ENCODE measurements at places on chromosomes 3 and 15.

DNA sequence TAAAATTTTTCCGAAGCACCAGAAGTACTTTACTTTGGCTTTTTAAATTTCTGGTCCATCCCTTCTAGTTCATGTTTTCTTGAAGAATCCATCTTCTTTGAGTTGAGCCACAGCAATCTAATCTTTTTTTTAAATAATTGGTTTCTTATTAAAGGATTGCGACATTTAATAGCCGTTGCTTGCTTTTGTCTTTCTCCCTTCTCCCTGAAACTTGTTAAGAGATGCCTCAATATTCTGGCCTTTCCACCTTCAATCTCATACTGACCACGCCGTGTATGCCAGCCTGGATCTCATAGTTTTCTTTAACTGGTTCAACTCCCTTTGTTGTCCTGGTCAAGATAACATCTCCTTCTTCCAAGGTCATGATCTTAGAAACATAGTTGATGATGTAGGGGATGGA, 18.4 kb upstream of the RPLP1 start:
- no peak for DNase-seq

DNA sequence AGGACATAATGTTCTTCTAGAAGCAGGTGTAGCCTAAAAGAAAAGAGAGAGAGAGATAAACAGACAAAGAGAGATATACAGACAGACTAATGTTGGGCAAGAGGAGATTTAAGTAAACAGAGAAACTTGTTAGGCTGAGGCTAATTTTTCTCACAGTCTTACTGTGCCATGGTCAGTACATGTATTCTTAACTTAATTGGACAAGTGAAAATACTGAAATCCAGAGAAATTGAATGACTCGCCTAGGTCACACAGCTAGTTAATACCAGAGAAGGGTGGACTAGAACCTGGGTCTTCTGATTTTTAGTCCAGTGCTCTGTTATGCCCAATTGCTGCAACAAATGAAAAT, 6.7 kb upstream of the ZNF609 start:
- DNase-seq, result no peak

GRCh38 chr3:82229397-82229796, 468.0 kb upstream of the GBE1 start:
- no peak for DNase-seq

DNA sequence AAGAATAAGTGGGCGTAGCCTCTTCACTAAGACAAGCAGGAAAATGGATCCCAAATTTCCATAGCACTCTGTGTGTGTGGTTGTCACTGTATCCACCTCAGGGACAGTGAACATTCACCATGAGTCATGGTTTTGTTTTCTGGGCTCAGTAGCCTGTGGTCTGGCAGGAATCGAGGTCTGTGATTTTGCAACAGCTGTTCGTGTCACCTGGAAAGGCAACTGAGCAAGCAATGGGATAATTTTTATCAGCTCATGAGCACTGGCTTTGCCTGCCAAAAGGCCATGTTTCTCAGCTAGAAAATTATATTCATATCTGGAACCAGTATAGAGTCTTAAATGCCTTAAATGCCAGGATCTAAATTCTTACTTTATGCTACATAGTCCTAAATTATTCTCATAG, 60.9 kb downstream of the STRIT1 start:
- DNase-seq, result peak; percentile 13

DNA sequence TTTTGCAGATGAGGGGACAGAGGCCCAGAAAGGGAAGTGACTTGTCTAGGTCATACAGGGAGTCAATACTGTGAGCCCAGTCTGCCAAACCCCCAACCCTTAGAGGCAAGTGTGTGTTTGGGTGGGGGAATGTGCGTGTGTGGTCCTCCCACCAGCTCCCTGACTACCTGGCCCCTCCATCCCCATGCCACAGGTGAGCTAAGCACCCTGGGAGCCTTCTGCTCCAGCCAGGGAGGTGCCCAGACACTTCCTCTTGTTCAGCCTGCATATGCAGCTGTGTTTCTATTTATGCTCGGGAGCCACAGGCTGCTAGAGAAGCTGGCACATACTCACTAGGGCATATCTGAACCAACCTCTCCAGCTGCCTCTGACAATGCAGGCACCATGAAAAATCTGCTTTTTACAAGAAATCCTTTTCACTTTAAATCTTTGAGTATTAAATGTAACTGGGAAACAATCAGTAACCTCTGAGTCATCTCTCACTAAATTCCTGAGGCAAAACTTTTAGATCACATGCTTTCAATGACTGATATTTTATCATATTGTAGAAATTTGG, 20.7 kb downstream of the TBC1D2B start:
- peak; percentile 50 for DNase-seq

GRCh38 chr3:144273601-144274000, 302.0 kb downstream of the DIPK2A start:
- DNase-seq, result no peak

DNA sequence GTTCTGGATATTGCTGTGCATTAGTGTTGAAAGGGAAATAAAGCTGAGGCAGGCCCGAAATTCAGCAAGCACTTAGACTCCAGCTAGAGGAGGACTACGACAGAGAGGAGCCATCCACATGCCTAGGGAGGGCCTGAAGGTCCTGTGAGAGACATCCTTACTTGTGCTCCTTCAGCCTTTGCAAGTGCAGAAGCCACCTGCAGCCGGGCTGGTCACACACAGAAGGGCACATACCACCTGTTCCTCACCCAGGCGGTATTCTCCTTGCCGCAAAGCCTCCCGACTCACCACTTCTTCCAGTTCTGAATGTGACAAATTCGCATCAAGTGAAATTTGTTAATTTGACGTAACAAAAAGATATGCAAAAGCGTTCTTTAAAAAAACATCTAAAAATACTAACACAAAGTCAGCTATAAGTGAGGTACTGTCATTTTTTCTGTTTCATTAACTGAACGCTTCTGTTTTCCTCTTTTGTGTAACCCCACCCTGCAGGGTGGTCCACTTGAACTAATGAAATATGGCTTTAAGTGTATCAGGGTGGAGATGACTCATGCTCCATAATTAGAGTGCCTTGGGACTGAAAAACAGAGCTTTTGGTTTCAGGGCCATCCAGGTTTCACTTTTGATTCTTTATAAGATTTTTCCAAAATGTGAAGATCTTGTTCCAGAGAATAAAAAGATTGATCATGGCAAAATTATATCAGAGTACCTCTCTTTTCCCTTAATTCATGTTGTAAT, 467.9 kb upstream of the ATP11B start:
- DNase-seq, result no peak

DNA sequence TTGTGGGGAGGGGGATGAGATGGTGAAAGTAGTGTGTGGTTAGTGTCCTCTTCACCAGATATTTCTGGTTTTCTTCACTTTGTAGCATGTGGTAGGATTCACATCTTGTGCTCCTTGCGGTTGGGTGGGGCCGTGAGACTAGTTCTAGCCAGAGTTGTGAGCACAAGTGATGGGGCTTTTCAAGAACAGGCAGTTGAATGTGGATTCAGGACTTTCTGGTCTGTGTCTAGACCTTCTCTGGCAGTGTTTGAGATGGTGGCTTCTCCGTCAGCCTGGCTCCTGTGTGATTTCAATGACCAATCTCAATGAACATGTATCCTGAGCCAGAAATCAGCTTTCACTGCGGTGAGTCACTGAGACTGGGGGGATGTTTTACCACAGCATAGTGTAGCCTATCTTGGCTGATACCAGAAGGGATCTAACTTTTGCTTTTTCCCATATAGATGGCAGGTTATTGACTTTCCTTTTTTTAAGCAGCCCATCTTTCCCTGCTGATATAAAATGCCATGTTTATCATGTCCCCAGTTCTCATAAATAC, 82.6 kb downstream of the RPLP1 start:
- DNase-seq, result no peak

DNA sequence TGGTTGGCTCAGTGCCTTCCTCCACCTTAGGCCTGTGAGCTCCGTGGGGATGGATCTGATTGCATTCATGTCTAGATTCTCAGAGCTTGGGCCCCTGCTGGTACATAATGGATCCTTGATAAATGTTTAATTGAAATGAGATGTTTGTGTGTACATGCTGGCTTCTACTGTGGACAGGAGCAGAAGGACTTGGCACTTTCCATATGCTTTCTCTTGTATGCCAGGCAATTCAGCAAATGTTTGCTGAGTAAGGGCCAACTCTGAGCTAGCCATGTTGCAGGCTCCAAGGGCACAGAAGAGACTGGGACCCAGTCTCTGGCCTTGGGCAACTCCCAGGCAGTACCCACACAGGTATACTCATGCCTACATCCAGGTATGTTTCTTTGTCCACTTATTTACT, 67.0 kb downstream of the RAB11A start:
- no peak for DNase-seq

DNA sequence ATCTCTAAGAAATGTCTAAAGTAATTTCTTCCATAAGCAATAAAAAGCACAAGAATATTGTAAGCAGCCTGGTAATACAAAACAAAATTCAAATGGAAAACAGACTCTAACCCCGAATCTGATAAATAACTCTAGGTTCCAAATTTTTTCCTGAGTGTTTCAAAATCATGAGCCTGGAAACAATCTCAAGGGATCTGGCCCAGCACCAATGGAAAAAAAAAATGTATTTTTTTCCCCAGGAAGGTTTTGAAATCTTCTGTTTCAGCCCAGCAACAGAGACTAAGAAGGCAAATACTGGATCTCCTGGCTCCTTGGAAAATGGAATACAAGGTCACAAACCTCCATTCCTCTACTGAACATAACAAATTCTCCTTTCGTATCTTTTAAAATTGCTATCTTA, 13.0 kb downstream of the TBC1D2B start:
- DNase-seq, result no peak

DNA sequence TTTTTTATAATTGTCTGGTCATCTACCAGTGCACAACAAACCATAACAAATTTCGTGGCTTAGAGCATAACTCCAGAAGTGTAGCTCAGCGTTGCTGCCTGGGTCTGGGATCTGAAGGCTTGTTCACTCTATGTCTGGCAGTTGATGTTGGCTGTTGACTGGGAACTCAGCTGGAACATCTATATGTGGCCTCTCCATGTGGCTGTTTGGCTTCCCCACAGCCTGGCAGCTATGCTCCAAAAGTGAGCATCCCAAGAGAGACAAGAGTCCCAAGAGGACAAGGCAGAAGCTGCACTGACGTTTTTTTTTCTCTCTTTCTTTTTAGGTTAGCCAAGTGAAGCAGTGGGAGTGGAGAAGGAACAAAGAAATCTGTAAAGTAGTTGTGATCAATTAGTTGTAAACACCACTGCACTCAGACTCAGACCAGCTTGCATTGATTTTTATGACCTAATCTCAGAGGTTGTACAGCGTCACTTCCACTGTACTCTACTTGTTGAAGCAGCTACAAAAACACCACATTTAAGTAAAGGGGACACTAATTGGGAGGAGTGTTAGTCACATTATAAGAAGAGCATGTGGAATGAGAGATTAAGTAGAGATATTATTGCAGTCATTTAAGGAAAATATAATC, 2.5 kb upstream of the GPR176 start:
- DNase-seq, result no peak

All from large intestine (tissue), 12 donors.